ENCODE measurements at places on chromosomes 11 and 22.

GRCh38 chr11:11579012-11579988, 42.5 kb downstream of the GALNT18 start:
- DNase-seq = no peak

- DNase-seq = no peak
These were observed 2.3 kb upstream of the TYMP start for GRCh38 chr22:50531962-50532674.

- no peak for DNase-seq
These were observed 12.3 kb downstream of the SLC16A8 start for GRCh38 chr22:38071421-38072321.

DNA sequence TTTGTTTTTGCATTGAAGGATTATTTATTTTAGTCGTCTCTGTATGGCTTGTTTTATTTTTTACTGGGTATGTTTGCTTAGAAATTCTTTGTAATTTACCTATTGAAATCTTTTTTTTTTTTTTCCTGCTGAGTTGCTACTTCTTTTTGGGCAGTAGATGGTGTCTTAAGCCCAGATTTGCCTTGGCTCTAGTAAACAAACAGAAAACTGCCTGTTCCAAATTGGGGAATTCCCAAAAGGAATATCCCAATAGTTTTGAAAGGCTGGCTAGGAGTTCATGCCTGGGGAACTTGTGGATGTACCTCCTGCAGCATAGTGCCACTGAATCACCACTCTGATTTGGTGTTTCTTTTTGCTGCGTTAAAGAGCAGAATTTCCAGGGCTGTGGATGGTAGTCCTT, 17.7 kb downstream of the PAMR1 start:
- no peak for DNase-seq

GRCh38 chr11:92457250-92457649, 232.6 kb downstream of the FAT3 start:
- no peak for DNase-seq

DNA sequence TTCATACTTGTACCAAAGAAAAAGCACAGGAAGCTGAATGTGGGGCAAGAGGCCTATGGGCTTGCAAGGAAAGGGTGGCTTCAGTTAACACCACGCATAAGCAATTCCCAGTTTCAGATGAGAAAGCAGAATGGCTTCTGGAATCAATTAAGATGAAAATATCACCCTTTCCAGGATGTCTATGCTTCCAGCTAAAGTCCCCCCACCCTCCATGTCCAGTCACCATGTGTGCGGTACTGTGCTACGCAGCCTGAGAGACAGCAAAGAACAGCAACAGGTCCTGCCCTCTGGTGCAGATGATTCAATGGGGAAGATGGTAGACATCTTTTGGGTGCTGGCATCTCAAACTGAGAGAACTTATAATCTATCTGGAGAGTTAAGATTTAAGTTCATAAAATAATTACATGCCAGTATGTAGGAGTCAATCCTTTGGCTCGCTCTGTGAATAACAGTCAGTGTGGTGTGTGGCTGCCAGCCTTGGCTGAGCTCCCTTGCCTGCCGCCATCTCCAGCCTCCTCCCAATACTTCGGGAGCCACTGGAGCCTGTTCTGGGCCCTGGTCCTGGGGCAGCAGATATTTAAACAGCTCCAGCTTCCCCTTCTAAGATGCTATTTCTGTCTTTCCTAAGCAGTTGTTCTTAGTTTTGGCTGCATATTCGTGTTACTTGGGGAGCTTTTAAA, 44.5 kb downstream of the ME3 start:
- DNase-seq = no peak

All from stimulated activated CD4-positive, alpha-beta T cell treated with anti-CD3 and anti-CD28 coated beads, Interleukin-12 subunit alpha, Interleukin-12 subunit beta, amount 100 ng/mL, for 48 hours (primary cell).